ENCODE measurements at places on chromosomes 2 and 18.

GRCh38 chr2:94987074-94988020 is 38.2 kb upstream of the MAL start:
- no peak for DNase-seq

- no peak for DNase-seq
Measured at GRCh38 chr2:146952696-146953095, 892.1 kb upstream of the ACVR2A start.

DNA sequence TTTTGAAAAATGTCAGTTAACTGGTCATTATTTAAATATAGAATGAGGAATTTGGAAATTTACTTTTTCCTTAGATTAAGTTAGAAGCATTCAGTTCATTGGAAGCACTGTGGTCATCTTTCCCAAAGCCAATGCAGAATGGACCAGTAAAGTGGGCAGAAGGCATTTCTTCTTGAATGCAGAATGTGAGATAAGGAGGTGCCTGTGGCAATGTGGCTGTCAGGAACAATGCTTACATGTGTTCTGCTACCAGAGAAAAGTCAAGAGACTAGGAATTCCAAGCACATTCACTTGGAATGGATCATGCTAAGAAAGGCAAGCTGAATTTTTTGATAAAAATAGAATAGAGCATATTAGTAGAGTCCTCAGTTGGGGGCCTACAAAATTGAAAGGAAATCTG is 295.0 kb upstream of the KCNH7 start:
- no peak for DNase-seq

- no peak for DNase-seq
Measured at GRCh38 chr18:40911582-40912254, 1043.3 kb upstream of the PIK3C3 start.

GRCh38 chr2:200399636-200400035 is 93.1 kb downstream of the SPATS2L start:
- no peak for DNase-seq

DNA sequence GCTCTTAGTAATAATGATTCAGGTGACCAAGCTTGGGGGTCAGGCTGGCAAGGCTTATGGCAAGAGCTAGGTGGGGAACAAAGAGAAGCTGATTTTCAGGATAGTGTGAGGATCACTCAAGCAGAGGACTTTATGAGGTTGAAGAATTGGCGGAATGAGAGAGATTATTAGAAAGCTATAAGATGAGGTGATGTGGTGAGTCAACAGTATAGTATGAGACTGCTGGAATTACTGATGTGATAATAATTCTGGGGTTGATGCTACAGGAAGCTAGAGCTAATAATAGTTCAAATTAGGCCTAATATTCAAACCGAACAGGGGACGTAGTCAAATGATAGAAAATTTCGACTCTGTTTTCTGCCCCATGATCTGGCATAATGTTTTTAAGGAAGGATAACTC is 2115.3 kb upstream of the PIK3C3 start:
- no peak for DNase-seq

DNA sequence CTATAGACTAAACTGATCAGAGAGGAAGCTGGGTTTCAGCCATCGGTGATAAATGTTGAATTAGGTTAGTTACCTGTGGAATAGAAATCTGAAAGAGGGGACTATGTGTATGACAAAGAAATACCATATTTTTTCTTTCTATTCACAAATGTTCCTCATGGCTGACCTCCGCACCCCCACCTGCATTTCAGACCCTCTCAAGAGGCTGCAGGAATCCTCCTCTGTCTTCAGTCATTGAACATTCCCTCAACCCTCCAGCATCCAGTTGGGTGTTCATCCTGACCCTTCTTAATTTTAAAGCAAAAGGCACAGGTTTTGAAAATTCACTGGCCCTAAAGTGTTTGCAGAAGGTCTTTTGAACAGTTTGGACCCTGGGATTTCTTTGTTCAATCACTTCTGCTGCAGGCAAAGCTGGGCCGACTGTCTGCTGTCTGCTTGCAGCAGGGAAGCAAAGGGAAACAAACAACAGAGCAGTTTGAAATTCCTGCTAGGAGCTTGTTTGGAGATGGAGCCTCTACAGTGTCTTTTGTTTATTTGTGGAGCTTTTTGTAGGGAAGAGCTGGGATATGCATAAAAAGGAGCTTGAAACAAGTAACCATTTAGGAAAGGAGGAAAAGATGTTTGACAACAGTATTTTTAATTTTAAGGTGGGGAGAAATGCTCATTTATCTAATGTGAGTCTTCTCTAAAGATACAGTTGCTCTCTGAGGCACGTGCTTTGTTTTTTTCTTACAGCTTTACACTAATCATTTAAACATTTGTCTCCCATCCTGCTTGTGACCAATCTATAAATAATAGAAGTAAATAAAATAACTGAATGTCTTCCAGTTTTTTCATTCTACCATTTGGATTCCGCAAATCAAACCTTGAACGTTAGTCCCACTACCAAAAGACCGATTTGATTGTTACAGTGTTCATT is 213.3 kb upstream of the MMADHC start:
- DNase-seq = no peak

- DNase-seq = no peak
Measured at GRCh38 chr2:60002183-60002867, 551.1 kb downstream of the BCL11A start.

GRCh38 chr18:63186520-63187222 is 132.9 kb downstream of the BCL2 start:
- no peak for DNase-seq

DNA sequence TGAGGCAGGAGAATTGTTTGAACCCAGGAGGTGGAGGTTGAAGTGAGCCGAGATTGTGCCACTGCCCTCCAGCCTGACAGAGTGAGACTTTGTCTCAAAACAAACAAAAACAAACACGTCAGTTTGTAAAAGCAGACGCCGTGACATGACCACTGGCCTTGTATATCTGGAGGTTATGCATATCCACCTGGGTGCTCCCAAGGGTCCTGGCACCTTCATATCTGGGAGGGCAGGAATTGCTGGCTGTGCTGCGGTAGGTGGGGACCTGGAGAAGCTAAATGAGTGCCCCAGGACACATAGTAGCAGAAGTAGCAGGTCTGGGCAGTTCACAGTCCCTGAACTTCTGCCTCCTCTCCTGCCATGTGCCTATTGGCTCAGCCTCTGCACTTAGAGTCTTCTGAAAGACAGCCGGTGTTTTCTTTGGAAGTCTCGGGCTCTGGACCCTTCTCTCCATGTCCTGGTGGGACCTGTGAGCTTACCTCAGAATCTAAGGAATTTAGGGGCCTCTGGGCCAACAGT is 30.9 kb upstream of the IL1R2 start:
- no peak for DNase-seq

GRCh38 chr18:12867441-12868123 is 16.5 kb downstream of the PTPN2 start:
- DNase-seq = no peak

DNA sequence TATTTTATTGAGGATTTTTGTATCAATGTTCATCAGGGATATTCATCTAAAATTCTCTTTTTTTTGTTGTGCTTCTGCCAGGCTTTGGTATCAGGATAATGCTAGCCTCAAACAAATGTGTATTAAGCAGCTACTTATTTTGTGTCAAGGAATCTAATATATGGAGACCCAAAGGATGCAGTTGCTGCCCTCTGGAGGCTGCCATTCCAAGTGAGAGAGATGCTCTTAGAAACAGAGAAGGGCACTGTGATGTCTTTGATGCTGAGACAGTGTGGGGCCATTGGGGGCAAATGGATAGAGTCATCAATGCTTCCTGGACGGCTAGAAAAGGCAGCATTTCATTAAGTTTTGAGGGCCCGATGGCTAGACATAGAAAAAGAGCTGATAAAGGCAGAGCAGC is 292.6 kb downstream of the SETBP1 start:
- no peak for DNase-seq

- DNase-seq = no peak
Measured at GRCh38 chr2:168687314-168687713, 115.1 kb upstream of the NOSTRIN start.

GRCh38 chr2:148974095-148974494 is 64.4 kb upstream of the LYPD6B start:
- DNase-seq = no peak

DNA sequence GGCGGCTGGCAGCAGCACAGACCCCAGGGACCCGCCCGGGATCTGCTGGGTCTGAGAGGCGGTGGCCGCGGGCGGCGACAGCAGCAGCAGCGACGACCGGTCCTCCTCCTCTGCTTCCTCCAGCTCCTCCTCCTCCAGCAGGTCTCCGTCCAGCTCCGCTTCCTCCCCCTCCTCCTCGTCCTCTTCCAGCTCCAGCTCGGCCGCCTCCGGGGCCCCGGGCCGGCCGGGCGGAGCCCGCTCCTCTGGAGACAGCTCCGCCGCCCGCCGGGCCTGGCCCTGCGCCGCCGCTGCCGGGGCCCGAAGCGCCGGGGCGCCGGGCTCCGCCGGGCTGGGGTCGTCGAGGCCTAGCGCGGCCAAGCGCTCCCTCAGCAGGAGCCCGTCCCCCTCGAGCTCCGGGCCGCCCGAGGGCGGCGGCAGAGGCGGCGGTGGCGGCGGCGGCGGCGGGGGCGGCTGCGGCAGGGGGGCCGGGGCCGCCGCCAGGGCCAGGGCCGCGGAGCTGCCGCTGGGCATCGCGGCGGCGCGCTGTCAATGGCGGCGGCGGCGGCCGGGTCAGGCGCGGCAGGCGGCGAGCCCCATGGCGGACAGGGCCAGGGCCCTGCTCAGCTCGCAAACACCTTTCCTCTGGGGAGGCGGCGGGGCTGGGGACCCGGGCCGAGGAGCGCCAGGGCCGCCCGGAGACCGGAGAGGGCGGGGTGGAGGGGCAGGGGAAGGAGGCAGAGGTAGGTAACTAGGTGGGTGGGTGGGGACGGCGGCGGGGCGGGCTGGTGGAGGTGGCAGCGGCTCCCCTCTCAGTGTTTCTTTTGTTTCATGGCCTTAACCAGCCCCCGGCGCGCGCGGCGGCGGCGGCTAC is 445 bp downstream of the MEX3C start:
- peak; percentile 26 for DNase-seq

- DNase-seq = no peak
Measured at GRCh38 chr2:19312949-19313348, 45.5 kb downstream of the OSR1 start.

- no peak for DNase-seq
Measured at GRCh38 chr2:99880148-99880963, 262.0 kb downstream of the AFF3 start.

DNA sequence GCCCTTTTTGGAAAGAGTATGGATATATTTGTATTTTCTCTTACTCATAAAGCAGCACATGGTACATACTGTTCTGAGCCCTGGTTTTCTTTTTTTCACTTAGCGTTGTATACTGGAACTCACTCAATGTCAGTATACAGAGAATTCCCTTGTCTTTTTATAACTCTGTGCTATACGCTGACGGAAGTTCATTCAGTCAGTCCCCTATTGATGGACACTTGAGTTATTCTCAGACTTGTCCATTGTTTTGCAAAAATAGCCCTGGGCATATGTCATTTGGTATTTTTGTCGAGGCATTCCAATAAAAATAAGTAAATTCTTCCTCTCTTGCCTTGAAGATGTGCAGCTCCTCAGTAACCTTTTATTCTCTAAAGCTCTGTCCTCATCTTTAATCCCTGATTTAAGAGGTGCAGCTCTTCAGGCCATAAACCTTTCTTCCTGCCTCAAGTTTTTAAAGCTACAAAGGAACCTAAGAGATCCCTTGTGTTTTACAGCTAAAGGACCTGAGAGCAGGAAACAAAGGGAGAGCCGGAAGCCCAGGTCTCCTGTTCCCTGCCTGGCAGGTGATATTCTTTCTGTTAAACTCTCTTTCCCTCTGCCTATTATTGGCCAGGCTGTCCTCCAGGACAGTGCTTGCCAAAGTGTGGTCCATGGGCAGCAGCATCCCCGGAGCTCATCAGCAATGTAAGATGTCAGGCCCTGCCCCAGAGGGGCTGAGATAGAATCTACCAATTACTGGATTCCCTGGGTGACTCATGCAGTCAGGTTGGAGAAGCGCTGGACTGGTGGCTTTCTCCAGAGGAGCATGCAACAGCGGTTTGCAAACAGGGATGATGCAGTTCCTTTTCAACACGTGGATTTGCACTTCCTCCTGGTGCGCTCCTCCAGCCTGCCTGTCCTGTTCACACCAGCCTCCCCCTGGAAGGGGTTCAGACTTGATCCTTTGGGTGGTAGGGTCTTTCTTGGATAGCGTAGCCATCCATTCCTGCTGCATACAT is 158.0 kb downstream of the NEDD4L start:
- no peak for DNase-seq

DNA sequence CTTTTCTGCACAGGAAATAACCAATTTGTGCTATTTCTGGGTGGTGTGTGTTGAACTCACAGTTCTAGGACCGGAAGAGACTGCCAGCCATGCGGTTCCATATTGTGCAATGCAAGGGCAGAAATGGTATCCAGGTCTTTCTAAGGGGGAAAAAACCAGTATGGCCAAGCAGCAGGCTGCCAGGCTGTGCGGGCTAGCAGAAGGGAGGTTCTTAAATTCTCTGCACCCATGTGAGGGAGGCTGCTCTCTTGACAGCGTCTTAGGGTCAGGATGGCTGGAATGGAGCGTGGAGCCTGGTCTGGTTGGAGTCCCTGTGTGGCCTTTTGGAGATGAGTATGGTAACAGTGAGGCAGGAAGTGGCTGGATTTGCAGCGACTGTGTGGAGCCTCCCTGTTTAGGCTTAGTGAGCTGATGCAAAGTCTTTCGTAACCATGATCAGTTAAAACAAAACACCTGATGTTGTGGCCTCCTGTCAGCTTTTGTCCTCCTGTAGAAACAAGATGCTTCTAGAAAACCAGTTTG is 52.6 kb downstream of the NCK2 start:
- DNase-seq = no peak

GRCh38 chr2:190867212-190867611 is 13.4 kb upstream of the GLS start:
- no peak for DNase-seq

DNA sequence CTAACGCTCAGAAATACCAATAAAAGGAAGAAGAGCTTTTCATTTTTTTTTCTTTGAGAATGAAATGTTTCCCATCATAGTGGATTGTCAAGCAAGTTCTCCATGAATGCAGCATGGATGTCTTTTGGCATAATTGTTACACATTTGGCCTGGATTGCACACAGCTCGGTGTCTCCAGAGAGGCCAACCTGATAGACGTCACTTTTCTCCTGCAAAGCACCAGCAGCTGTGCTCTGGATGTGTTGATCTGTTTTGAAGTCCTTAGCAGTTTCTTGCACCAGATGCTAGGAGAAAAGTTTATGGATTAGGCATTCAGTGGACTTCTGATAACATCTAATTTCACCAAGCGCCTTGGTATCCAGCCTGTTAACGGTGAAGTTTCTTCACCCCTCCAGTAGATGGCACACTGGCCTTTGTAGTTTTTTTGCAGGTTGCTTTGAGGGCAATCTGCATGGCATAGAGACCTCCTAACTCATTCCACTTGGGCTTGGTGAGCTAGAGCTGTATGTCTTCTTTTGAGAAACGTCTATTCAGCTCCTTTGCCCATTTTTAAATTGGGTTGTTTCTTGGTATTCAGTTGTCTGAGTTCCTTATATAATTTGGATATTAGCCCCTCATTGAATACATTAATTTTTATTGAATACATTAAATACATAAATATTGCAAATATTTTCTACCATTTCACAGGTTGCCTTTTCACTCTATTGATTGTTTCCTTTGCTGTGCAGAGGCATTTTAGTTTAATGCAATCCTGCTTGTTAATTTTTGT is 59.7 kb downstream of the PTH2R start:
- no peak for DNase-seq
